ENCODE measurements at places on chromosomes 3 and 15. TPM values are rescaled to one million over a fixed set of nuclear protein-coding genes. Genes with fewer than 3 reads are reported as not detected.

DNA sequence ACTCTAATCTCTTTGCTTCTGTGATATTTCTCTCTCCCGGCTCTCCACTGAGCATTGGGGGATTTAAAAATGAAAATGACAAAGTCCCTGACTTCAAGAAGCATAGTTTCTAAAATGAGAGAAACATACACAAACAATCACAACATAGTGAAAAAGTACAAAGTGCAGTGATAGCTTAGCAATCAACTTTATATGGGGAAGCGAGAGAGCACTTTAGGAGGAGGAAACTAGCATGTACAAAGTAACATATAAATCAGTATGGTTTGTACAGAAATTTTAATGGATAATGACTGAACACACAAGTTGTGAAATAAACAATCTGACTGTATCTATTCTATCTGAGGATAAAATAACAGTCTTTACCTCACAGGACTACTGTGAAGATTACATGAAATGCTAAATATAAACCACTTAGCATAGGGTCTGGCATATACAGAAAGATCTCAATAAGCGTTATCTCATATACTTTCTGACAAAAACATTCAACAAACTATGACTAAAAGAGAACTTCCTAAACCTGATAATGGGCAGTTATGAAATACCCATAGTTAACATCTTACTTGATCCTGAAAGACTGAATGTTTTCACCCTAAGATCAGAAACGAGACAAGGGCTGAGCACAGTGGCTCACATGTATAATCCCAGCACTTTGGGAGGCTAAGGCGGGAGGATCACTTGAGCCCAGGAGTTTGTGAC lies 61.2 kb downstream of the PEAK1 start:
- no peaks in the 10 kb centered on the region for H3K27me3 ChIP-seq
- no peak overlapping the region for H3K27ac ChIP-seq
- no peak for DNase-seq
- H3K4me1 ChIP-seq, result no peaks in the 10 kb centered on the region

- peak; percentile 76 for DNase-seq
- no peaks in the 10 kb centered on the region for H3K36me3 ChIP-seq
- H3K27me3 ChIP-seq, result no peaks in the 10 kb centered on the region
Measured at GRCh38 chr15:90561344-90562244, 31.9 kb downstream of the CRTC3 start.

Gene CPLX3
- total RNA-seq, result not detected

Gene PPARG
- total RNA-seq, result 52.5 TPM

DNA sequence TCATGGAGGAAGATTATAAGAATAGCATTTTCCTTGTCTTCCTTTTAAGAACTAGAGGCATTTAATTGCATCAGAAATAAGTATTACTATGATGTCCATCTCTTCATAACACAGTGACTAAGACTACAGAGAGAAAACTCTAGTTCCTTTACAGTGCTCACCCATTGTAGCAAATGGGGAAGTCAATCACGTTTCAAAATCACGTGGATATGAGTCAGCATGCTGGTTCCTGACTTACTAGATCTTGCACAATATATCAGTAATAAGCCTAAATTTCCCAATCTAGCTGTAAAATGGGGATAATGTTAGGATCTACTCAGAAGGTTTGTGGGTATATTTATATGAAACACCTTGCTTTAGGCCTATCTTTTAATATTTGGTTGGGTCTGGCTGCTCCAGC lies 254.8 kb upstream of the EOMES start:
- peak; percentile 9 for DNase-seq
- no peak overlapping the region for H3K4me3 ChIP-seq
- no peaks in the 10 kb centered on the region for H3K36me3 ChIP-seq
- no peak overlapping the region for H3K27ac ChIP-seq

GRCh38 chr3:144317961-144318360 lies 346.3 kb downstream of the DIPK2A start:
- no peak overlapping the region for H3K4me3 ChIP-seq
- H3K27ac ChIP-seq, result no peak overlapping the region
- DNase-seq, result no peak
- no peaks in the 10 kb centered on the region for H3K27me3 ChIP-seq
- no peaks in the 10 kb centered on the region for H3K4me1 ChIP-seq

Gene CFAP100
- total RNA-seq, result not detected

Gene AP4E1
- total RNA-seq, result 6.7 TPM

Gene SOX2
- total RNA-seq, result 9.8 TPM

GRCh38 chr3:46395766-46396530 lies 10.9 kb downstream of the CCR5AS start:
- no peaks in the 10 kb centered on the region for H3K36me3 ChIP-seq
- no peaks in the 10 kb centered on the region for H3K4me1 ChIP-seq
- DNase-seq, result no peak

Data from stomach (tissue), 19 donors.